ENCODE measurements at places on chromosomes 1 and 21.

- no peak for DNase-seq
Observed at GRCh38 chr1:6645018-6645417, 20.4 kb downstream of the THAP3 start.

DNA sequence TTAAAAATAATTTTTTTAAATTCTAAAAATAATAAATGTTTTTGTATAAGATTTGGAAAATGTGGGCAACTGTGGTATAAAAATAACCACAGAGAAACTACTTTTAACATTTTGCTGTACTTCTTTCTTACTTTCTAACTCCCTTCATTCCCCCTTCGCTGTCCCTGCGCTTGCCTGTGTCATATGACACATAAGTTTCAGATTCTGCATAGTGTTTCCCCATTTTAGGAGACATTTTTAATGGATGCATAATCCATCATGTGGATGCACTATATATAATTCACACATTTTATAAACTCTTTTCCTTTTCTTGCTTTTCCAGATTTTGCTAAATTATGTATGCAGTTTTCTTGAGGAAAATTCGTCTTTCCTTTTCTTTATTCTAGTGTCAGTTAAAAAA, 16.3 kb downstream of the ATG4C start:
- no peak for DNase-seq

- no peak for DNase-seq
Observed at GRCh38 chr1:243940451-243940850, 90.4 kb upstream of the AKT3 start.

DNA sequence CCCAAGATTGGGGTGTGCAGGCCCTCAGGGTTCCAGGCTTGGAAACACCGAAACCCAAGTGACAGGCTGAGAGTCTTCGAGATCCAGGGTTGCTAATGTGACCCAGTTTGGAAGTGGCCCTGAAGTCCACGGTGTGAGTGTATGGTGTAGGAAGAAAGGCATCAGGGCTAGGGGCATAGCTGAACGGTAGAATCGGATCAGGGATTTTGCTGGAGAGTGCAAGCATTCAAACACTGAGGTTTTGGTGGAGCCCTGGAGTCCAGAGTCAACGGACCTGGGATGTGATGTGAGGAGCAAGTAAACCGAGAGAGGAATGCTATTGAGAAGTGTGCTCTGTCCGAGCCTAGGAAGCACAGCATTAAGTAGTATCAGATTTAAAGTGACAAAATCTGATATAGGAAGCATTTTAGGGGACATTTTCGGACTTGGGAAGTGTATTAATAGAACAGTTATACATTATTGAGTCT, 958 bp downstream of the NFYC start:
- no peak for DNase-seq

DNA sequence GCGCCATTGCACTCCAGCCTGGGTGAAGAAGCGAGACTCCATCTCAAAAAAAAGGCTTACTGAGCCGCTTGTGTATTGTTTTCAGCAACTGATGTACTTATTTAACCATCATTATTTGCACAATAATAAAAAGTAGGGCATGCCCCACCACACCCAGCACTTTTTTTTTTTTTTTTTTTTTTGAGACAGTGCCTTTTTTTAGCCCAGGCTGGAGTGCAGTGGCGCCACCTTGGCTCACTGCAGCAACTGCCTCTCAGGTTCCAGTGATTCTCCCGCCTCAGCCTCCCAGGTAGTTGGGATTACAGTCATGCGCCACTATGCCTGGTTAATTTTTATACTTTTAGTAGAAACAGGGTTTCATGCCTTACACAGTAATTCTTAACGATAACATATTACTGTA, 12.2 kb upstream of the TRNAU1AP start:
- no peak for DNase-seq

DNA sequence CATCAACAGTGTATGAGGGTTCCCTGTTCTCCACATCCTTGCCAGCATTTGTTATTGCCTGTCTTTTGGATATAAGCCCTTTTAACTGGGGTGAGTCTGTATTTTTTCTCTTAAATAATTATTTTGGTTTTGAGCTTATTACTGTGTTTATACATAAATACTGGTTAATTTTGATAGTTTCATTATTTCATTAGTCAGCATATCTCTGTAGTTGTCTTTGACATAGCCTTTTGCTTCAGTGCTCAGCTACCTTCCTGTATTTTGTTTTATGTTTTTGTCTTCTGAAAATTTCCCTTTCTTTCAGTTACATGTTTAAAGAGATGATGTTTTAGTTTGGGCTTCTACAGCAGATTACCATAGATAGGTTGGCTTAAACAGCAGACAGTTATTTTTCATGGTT, 138.1 kb downstream of the XPR1 start:
- DNase-seq = no peak

DNA sequence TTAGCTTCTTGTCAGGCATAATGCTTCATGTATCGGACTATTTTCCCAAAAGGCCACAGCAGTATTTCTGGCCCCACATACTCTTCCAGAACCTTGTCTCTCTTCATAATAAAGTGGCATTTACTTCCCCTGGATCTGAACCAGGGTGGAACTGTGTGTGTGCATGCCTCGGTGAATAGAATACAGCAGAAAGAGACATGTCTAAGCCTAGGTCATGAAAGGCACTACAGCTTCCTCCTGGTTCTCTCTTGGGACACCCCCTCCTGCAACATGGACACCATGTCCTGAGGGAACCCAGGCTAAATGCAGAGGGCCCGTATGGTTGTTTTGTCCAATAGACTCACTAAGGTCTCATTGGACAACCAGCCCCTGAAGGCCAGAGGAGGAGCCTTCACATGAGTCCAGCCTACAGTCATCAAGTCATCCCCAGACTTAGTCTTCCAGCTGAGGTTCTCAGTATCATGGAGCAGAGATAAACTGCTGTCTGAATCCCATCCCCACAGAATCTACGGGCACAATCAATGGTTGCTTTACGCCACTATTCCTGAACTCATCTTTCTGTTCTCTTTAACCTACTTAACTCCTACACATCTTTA, 35.0 kb downstream of the USP24 start:
- DNase-seq = no peak

DNA sequence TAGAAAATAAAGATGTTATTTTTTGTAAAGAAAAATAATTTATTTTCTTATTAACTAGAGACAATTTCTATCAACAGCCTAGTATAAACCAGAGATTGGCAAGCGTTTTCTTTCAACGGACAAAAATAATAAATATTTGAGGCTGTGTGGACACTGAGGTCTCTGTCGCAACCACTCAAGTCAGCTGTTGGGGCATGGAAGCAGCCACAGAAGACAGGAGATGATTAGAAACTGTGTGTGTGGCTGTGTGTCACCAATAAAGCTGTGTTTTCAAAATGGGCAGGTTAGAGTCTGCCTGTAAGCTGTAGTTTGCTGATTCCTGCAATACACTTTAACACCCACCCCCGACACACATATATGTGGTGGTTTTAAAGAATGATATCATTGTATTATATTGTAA, 200.6 kb upstream of the HMCN1 start:
- DNase-seq = no peak

- no peak for DNase-seq
Observed at GRCh38 chr1:46530791-46531409, 20.5 kb downstream of the KNCN start.

- no peak for DNase-seq
Observed at GRCh38 chr1:165452336-165453130, 7.6 kb upstream of the RXRG start.

DNA sequence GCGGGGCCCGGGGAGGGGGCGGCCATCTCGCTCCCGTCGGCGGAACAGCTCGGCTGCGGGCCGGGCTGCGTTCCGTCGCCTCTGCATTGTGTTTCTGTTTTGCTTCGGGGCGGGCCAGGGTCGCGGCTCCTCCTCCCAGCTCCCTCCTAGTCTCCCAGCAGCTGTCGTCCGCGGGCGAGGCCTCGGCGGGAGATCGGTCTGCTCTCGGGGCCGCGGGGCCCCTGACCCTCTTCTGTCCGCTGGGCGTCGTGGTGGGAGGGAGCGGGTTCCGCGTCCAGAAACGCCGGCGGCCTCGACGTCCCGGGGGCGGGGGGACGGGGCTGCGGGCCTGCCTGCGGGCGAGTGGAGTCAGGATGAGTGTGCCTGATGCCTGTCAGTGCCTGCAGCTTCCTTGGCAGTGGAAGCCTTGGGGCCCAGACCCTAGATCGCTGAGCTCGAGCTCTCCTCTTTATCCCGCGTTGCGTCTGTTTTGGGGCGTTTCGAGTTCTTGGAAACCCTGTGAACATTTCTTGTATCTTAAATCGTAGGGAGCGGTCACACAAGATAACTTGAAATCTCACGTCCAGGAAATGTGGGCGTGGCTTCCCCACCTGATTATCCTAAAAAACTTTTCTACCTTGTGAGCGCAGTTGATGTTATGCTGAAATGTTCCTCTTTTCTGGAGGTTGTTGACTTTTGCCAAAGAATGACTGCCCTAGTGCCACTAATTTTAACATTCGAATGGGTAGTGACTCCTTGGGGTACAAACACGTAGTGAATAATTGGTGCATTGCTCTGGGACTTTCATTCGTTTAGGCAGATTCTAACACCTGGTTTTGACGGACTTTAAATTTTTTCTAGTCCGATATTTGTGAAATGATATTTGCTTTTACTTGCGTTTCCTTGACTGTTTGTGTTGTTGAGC, 676 bp downstream of the MORC3 start:
- peak; percentile 56 for DNase-seq

DNA sequence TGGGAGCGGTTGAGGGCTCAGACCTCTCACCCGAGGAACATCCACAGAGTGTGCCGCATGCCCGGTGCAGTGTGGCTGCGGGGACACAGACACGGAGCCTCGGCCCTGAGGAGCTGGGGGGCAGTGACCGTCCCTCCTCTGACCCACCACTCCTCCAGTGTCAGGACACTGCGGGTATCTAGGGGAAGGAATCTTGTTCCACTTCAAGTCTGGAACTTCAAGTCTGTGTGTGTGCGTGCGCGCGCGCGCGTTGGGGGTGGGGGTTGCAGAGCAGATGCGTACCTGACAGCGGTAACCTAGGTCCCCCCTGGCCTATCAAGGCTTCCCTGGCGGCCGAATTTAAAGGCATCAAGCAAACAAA, 17.3 kb downstream of the PCSK9 start:
- no peak for DNase-seq

GRCh38 chr1:44318097-44319088, 36.7 kb downstream of the ERI3 start:
- DNase-seq = peak; percentile 53

GRCh38 chr1:15684468-15685291, 560 bp downstream of the PLEKHM2 start:
- DNase-seq = peak; percentile 29

GRCh38 chr1:110945626-110946025, 18.1 kb downstream of the LRIF1 start:
- DNase-seq = no peak

DNA sequence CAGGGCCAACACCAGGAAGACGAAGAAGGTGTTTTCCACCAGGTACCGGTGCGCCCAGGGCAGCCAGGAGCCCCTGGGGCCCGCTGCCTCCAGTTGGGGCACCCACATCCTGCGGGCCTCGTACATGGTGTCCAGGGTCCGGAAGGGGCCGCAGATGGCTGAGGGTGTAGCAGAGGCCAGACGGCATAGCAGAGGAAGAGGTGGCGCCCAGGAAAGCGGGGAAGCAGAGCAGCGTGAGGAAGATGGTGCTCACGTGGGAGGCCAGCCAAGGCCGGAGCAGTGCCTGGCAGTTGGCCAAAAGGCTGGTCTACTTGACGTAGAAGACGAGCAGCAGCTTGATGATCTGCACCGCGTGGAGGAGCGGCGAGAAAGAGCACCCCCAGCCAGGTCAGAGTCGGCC, 40.4 kb downstream of the ZNF691 start:
- no peak for DNase-seq

GRCh38 chr1:157099633-157100009, at the start of gene ETV3L:
Gene ETV3L, minus strand, starts transcription at chr1:157099808. Its CDS starts 285 bp downstream, at chr1:157099523.
- no peak for DNase-seq

- DNase-seq = no peak
Observed at GRCh38 chr1:161083748-161084596, 5.4 kb downstream of the NECTIN4 start.

GRCh38 chr1:23868557-23869016, 497 bp upstream of the FUCA1 start:
- DNase-seq = peak; percentile 1

DNA sequence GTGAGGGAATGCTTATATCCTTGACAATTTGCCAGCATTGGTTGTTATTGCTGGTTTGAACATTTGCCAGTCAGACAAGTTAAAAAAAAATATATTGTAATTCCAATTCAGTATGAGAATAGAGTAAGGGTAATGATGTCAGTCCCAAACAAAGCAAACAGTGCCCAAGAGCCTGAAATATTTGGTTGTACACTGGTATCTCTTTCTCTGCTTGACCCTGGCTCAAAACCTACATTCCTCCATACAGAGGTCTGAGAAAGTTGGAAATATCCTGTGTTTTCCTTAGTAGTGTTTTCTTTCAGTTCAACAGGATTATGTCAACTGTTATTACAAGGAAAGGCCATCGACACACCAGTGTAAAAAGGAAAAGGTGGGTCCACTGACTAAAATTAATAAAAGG, 145.6 kb downstream of the MRPL39 start:
- DNase-seq = no peak

- DNase-seq = no peak
Observed at GRCh38 chr1:40313329-40313957, 3.6 kb downstream of the COL9A2 start.

GRCh38 chr1:1914101-1914970, 724 bp upstream of the CALML6 start:
- DNase-seq = no peak

DNA sequence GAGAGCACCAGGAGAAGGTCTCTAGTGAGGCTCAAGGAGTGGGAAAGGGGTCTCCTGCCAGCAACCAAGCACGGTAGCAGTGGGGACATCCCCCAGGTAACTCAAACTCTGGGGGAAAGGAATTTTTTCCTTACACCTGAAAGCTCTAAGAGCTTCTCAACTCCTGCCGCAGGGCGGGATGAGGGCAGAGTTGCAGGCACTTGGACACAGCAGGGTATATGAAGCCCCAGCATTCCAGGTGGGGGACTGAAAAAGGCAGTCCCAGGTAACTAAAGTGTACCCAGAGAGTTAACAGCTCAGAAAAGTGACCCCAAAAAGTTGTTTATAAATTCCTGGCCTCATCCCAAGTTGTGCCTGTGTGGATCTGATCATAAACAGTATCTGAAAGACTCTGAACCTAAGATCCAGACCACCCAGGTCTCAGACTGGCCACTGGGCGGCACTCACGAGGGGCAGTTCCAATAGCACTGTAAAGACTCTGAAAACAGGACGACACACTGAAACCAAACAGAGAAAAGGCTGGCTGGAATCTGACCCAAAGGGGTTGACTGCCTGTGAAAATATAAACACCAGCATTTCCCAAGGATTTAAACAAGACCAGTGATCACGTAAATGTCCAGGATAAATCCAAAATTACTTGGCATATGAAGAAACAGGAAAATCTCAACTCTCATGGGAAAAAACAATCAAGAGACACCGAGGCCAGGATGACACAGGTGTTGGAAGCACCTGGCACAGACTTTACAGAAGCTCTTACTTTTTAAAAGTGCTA, 47.5 kb downstream of the HSF2BP start:
- peak; percentile 64 for DNase-seq

GRCh38 chr1:11772458-11772857, 10.5 kb downstream of the C1orf167 start:
- no peak for DNase-seq

DNA sequence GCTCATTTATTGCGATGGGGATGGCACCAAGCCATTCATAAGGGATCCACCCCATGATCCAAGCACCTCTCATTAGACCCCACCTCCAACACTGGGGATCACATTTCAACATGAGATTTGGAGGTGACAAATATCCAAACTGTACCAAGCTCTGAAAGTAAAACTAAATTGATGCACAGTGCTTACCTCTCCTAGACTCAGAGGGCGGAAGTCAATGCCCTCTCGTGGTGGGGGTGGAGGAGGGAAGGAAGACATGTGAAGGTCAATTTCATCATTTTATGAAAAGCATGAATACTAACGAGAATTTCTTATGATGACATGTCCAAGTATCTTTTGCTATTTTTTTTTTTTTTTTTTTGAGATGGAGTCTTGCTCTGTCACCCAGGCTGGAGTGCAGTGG, 120.0 kb downstream of the PGBD5 start:
- DNase-seq = no peak
